Brain (organoid and tissue), 16 donors: ENCODE measurements at places on chromosomes 7 and 10.

DNA sequence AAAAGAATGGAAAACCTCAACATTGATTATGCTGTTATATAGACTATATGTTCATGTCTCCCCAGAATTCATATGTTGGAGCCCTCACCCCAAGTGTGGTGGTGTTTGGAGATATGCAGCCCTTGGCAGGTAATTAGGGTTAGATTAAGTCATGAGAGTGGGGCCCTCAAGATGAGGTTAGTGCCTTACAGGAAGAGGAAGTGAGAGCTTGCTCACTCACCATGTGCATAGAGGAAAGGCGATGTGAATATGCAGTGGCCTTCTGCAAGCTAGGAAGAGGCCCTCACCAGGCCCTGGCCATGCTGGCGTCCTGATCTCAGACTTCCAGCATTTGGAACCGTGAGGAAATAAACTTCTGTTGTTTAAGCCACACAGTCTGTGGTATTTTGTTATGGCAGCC, 14.8 kb downstream of the ZNF33A start:
- DNase-seq, result no peak

DNA sequence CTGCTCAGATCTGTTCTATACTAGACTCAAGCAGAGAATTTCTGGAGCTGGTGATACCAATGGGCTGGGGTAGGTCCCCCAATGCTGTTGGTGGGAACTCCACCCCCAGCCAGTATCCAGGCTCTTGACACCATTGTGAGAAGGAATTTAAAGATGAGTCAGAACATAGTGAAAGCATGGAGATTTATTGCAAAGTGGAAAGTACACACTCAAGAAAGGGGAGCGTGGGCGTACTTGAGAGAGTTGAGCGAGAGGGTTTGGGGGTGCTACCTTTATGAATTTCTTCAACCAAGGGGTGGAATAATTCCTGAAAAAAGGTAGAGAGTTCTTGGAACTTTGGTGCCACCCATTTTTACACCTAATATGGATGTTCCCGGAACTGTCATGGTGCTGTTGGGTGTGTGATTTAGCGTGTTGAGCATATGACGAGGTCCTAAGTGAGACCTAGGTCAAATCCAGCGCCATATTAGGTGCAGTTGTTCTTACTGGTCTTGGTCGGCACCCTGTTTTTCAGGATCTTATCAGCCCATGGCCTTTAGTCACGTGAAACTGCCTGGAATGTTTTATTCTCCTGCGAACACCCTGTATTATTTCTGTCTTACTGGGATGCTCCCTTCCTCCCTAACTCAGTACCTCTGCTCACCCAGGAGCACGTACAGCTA, 122.0 kb upstream of the AHR start:
- no peak for DNase-seq

DNA sequence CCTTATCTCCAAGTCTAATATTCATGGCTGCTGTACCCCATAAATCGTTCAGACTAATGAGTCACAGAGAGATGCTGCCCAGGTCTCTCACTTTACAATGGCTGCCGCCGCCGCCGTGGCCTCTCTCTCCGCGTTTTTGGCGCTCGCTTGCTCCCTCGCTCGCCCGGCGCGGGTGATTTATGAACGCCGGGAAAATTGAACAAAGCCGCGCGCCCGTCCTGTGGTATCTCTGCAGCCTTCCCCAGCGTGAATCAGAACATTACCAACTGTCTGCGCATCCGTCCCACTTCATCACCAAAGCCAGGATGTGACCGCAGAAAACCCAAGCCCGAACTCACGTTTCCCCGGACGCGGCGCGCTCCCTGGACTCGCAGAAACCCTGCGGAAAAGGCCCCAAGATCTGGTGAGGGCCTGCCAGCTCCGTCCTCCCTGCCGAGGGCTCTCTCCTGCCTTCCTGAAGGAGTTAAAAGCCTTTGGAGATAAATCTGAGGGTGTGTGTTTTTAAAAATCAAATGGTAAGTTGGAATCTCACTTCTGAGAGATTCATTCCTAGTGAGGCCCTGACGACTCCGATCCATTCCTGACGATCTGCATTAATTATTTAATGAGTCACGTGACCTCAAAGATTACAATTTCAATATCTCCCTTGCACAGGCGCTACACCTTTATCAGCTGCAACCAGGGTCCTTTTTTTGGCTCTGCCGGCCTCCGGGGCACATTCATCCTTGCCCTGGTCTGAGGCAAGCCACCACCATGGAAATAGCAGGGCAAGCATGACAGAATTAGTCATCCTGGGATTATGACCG, 6.3 kb downstream of the HOXA4 start:
- DNase-seq, result no peak

DNA sequence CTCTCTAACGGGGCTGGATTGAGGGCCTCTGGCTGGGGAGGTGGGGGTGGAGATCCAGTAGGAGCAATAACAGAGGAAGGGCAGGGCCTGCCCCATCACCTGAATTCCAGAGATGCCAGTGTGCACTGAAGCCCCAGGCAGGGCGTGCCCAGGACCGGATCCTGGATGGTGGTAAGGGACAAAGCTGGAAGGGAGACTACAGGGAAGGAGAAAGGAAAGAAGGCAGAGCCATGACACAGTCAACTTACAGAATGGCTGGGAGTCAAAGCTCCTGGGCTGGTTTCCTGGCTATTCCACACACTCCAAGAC, 666 bp downstream of the TMEM139 start:
- no peak for DNase-seq

DNA sequence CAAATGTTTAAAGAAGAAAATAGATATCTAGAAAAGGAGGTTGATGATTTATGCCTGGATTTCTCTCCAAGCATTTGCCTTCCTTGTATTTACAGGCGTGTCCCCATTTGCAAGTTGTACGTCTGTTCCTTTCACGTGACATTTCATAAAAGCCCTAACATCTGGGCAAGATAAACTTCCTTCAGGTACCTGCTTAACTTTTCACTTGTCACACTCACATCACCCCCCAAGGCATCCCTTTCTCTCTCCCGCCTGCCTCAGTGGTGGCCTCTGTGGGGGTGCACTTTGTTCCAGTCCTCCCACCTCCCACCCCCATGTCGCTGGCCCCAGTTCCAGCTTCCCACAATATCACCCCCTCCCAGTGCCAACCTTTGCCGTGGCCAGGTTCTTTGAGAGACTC, 6.7 kb downstream of the TWIST1 start:
- DNase-seq, result no peak

- DNase-seq, result no peak
Observed at GRCh38 chr10:121541450-121542120, 56.7 kb downstream of the FGFR2 start.

GRCh38 chr10:102727037-102727818, 12.8 kb downstream of the SFXN2 start:
- DNase-seq, result no peak
